Right cardiac atrium (tissue), 5 donors: ENCODE measurements at places on chromosomes 12 and 14.
A peak's percentile ranks its signal among the peaks of the same experiment; 100 is the strongest.

DNA sequence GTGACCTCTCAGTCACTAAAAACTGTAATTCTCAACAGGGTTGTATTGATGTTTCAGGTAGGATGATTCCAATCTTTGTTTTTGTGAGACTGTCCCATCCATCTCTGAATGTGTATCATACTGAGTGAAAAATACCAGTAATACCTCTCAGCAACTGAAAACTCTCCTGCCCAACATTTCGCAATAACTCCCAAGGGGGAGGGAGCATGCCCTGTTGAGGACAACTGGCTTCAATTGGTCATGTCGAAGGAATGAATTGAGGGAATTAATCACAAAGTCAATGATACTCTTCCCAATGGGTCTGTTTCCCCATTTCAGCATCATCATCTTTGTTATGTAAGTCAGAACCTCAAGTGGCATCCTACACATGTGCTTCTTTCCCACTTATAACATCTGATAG lies 102.4 kb upstream of the E2F7 start:
- DNase-seq = no peak

- DNase-seq = no peak
These were observed 52.8 kb downstream of the PPM1H start for GRCh38 chr12:62882140-62882539.

DNA sequence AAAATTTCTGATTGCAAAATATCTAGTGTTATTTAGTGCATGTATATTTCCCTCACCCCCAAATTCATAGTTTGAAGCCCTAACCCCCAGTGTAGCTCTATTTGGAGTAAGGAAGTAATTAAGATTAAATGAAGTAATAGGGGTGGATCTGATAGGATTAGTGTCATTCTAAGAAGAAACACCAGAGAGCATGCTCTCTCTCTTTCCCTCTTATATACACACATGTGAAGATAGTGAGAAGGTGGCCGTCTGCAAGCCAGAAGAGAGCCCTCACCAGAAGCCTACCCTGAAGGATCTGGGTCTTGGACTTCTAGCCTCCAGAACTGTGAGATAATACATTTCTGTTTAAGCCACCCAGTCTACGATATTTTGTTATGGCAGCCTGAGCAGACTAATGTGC lies 120.3 kb downstream of the TMEM30B start:
- DNase-seq = no peak

- DNase-seq = no peak
These were observed 33.5 kb upstream of the C14orf180 start for GRCh38 chr14:104545942-104546501.

DNA sequence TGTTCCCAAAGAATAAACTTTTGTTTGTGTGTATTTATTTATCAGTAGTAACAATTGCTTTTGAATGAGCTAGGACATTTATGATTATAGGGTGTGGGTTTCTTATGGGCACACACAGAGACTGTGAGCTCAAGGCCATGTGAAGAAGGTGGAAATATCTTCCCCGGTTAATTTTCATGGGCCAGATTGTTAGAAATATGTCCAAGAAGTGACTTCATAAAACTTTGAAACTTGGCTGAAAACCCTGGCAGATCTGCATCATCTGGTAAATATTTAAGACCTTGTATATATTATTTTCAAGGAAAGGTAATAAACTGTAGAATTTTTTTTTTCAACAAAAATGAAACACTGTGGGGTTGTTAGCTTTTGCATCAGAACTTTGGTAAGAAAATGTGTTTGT lies 53.5 kb upstream of the RNU6-8 start:
- no peak for DNase-seq

- DNase-seq = no peak
These were observed 351.0 kb downstream of the NAV3 start for GRCh38 chr12:78181544-78182162.

- DNase-seq = no peak
These were observed 248.1 kb upstream of the SOX5 start for GRCh38 chr12:24197532-24197931.

DNA sequence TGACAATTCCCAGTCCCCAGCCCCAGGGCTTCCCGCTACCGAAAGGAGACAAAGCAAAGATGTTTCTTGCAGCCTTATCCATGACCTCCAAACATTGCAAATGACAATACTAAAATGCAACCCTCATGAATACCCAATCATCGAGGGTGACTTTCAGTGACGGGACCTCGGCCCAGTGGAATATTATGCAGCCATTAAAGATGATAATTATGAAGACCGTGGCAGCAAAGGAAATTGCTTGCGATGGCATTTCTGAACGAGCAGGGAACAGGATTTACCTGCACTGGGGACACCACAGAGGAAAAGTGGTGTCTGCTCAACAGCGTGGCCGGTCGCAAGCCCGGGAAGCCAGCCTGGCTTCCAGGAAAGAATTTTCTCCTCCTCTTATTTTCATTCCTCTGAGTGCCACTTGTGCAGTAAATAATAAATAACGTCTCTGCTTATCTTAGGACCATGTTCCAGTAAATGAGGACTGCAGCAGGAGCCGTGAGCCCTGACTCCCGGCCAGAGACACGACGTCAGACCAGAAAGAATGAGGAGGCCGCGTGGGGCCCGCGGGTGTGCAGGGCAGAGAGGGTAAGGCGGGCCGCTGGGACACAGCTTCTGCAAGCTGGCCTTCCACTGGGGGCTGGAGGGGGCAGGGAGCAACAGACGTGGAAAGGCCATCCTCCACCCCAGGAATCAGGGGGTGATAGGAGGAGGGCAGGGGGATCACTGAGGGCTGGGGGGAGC lies 6.6 kb downstream of the C14orf180 start:
- peak; percentile 91 for DNase-seq

DNA sequence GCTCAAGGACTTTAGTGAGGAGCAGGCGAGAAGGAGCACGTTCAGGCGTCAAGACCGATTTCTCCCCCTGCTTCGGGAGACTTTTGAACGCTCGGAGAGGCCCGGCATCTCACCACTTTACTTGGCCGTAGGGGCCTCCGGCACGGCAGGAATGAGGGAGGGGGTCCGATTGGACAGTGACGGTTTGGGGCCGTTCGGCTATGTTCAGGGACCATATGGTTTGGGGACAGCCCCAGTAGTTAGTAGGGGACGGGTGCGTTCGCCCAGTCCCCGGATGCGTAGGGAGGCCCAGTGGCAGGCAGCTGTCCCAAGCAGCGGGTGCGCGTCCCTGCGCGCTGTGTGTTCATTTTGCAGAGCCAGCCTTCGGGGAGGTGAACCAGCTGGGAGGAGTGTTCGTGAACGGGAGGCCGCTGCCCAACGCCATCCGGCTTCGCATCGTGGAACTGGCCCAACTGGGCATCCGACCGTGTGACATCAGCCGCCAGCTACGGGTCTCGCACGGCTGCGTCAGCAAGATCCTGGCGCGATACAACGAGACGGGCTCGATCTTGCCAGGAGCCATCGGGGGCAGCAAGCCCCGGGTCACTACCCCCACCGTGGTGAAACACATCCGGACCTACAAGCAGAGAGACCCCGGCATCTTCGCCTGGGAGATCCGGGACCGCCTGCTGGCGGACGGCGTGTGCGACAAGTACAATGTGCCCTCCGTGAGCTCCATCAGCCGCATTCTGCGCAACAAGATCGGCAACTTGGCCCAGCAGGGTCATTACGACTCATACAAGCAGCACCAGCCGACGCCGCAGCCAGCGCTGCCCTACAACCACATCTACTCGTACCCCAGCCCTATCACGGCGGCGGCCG lies 1.1 kb downstream of the PAX9 start:
- DNase-seq = peak; percentile 51

- no peak for DNase-seq
These were observed 56.6 kb downstream of the METTL25 start for GRCh38 chr12:82414926-82415325.

GRCh38 chr12:6285532-6286306 lies 24.8 kb upstream of the PLEKHG6 start:
- DNase-seq = no peak

DNA sequence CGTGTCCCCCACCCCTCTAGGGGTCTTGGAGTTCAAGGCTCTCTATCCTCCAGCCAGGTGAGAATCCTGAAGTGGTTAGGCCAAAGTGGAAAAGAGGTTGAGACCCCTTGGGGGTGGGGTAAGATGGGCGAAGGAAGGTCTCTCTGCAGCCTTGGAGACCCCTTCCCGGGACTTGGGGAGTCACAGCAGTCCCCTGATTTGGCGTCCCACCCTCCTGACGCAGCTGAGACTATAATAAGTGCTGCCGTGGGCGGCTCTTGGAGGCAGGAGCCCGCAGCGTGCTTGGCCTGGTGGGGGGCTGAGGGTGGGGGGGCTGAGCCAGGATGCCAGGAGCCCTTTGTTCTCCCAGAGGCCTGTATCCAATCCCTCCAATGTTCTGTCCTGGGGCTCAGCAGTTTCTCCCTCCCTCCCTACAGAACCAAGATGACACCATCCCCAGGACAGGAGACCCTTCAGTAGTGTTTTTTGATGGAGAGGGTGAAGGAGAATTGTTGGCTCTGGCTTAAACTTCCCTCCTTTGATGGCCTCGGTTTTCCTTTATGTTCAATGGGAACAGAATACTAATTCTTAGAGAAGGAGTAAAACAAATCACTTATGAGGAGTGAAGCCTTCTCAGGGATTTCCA lies 1.5 kb upstream of the AGAP2 start:
- no peak for DNase-seq
